ENCODE measurements at places on chromosomes 12 and 14. TPM values are rescaled to one million over a fixed set of nuclear protein-coding genes. Genes with fewer than 3 reads are reported as not detected.

Gene COQ5
- 61.7 TPM for polyA plus RNA-seq

Gene HSPB8
- polyA plus RNA-seq, result 5.8 TPM

Gene VASH1
- 41.4 TPM for polyA plus RNA-seq

Gene MMP19
- 1.2 TPM for polyA plus RNA-seq

Gene AKAP3
- 3.8 TPM for polyA plus RNA-seq

Gene ITGB7
- polyA plus RNA-seq, result 1.7 TPM

Gene ZC2HC1C
- 11.1 TPM for polyA plus RNA-seq

Gene INHBE
- 0.53 TPM for polyA plus RNA-seq

Gene OTUB2
- polyA plus RNA-seq, result 4.7 TPM

Gene STYK1
- polyA plus RNA-seq, result 0.67 TPM

DNA sequence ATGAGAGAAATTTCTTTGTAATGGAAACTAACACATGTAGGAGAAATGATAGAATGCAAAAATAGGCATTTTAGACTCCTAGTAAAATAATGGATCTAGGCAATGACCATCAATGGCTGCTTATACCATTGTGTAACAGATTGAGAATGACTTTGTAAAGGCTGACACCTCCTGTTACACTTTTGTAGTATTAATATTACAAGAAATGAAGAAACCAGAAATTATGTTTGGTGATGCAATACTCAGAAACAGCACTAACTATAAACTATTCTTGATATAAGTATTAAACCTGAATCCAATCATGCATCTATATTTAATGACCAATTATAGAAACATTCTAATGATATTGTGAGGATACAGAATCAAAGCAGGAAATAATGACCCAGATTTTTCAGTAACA lies 108.5 kb upstream of the CNTN1 start:
- no peak for DNase-seq

DNA sequence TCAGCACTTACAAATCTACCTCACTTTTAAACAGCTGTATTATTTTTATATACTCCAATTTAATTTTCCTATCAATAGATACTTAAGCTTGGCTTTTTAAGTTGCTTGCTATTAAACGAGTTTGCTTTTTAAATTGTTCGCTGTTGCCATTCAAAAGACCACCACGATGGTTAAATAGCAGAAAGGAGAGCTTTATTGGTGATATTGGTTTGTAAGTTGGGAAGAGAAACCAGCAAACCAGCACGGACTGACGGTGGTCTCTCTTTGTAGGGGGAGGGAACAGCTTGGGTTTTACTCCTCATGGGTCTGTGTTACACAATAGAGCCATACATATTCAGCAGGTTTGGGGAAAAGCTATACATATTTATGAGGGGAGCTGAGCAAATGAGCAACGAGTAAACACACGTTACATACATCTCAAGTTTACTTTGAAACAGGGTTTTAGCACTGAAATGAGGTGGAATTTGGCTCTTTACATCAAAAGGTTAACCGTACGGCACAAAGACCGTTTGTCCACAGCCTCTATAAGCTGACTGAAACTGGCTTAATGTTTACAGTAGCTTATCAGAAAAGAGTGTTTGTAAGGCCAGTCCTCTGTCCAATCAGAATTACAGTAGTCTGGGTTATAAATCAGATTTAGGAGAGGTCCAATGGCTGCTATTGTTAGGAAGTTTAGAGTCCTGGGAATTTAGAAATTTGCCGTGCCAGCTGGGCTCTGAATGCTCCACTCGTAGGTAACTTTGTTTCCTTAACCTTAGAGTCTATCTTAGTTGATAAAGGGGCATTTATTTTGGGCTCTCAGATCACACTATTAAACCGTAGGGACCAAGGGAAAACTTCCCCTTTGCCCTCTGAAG lies 69.7 kb upstream of the DHRS4 start:
- DNase-seq, result peak; percentile 40

DNA sequence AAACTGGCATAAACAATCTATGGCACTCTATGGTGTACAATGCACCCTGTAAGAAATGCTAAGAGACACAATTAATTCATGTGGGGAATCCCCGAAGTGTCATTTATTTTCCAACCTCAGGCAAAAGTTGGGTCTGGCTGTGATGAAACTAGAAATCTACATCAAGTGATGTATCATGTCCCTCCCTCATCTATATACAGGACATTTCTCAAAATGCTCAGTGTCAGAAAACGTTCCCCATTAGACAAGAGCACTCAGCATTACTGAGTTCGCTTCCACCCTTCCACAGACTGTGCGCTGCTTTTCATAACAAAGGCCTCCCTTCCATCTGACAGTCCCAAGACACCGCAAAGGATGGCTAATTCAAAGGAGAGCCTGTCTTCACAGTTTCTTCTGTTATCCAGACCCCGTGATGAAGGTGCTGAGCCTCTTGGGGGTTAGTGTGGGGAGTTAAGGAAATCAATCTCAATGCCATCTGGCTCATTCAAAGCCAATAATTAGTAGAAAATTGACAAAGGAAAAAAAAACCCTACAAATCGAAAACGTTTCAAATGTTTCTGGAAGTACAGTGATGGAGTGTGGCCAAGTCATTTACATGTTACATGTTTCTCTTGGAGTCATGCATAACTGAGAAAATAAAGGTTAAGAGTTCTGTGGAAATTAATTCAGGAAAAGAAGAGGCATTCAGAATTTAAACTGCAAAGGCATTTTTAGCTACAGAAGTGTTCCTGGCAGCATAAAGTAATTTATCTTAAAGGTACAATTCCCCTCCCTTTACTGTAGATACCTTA lies 7.5 kb downstream of the CCDC88C start:
- DNase-seq, result no peak

- DNase-seq, result no peak
These were observed 2.9 kb downstream of the RND1 start for GRCh38 chr12:48862760-48863159.

DNA sequence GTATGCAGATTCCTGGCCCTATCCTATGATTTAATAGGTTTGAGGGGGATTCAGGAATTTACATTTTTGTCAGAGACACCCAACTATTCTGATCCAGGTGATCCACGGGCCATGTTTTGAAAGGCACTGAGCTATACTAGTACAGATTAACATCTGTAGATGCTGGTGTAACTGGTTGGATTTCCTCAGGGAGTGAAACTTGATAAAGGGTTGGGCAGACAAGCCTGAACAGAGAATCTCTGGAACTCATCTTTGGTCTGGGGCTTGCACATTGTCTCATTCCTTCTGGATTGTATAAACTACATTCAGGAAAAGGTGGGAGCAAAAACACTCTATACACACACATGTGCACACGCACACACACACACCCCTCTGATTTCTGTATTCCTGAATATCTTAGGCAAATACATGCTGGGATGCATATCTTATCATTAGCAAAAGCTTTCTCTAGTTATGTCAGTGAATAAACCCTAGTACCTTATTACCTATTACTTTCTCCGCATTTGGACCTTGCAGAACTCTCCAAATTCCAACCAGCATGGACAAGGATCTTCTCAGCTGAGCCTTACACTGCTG lies 104.6 kb downstream of the SLC38A1 start:
- DNase-seq, result no peak

DNA sequence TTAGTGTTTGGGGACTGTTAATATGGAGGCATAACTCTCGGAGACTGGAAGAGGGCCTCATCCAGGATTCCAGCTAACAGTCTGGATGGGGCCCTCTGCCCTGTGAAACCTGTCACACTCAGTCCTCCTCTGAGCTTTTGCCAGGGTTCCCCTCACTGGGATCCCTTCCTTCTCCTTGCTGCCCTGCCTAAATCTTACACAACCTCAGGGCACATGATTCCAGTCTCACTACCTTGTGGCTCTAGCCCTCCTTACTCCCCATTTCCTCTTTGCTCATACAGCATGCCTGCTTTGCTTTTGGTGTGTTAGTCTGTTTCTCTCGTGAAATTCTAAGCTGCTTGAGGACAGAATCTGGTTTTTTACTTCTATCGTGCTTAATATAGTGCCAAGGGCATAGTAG lies 942 bp upstream of the GSG1 start:
- DNase-seq, result no peak

GRCh38 chr14:89952576-89952975 lies 2.0 kb downstream of the EFCAB11 start:
- no peak for DNase-seq

- DNase-seq, result no peak
These were observed 440.4 kb upstream of the PRICKLE1 start for GRCh38 chr12:43029971-43030370.

- DNase-seq, result no peak
These were observed 18.1 kb downstream of the DHX37 start for GRCh38 chr12:124970647-124971402.

GRCh38 chr14:72766296-72766695 lies 127.6 kb downstream of the DPF3 start:
- DNase-seq, result no peak

GRCh38 chr12:28517101-28517500 lies 326.8 kb downstream of the CCDC91 start:
- DNase-seq, result no peak

GRCh38 chr14:74483321-74483720 lies 9.8 kb downstream of the NPC2 start:
- no peak for DNase-seq

DNA sequence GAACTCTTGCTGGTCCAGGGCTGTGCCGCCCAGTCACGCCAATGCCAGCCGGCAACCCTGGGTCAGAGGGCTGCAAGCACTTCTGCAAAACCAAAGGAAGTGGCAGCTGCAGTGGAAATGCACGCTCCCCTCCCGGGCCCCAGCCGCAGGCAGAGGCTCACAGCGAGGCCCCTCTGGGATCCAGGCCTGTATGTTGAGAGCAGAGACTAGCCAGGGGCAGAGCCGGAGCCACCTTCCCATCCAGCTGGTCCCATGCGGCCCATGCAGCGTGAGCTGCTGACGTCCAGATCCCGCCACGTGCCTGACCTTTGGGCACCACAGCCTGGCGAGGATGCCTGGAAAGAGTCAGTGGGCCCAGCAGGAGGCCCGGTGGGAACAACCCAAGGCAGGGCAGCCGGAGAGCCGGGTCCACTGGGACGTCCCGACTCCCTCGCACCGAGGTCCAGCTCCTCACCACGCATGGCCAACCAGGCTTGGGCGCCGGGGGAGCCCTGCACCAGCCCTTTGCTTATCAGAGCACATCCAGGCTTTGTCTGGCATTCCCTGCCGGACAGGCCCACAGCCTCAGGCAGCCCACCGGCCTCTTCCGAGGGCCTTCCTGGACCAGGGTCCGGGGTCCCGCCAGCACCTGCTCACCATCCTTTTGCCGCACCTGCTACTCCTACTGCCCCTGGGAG lies 4.3 kb downstream of the GPR132 start:
- DNase-seq, result no peak

GRCh38 chr14:42299692-42300091 lies 693.0 kb downstream of the LRFN5 start:
- peak; percentile 48 for DNase-seq

DNA sequence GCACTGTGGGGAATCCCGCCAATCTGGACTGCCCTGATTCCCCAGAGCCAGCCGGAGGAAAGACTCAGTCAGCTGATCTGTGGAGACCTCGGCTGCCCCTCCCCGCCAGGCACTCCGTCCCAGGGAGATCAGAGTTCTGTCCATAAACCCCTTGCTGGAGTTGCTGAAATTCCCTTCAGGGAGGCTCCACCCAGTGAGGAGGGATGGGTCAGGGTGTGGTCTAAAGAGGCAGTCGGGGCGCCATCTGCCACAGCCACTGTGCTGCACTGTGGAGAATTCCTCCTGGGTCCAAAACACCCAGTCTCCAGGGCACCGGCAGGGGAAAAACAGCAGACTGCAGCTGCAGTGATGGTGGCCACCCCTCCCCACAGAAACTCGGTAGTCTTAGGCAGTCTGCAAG lies 1922.3 kb upstream of the FLRT2 start:
- DNase-seq, result no peak

GRCh38 chr12:105358789-105359188 lies 28.3 kb downstream of the C12orf75 start:
- no peak for DNase-seq

DNA sequence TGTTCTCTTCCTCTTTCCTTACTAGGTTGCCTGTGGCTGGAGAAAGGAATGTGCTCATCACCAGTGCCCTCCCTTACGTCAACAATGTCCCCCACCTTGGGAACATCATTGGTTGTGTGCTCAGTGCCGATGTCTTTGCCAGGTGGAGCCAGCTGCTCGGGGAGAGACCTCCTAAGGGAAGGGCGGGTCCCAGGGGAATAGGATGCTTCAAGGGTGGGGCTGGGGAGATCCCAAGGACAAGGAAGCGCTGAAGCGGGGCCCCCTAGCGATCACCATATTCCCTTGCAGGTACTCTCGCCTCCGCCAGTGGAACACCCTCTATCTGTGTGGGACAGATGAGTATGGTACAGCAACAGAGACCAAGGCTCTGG lies 10.2 kb downstream of the MARS1 start:
- DNase-seq, result no peak

GRCh38 chr12:614411-614970 lies 48.8 kb downstream of the NINJ2 start:
- no peak for DNase-seq

GRCh38 chr14:99244941-99245563 lies 26.9 kb downstream of the BCL11B start:
- no peak for DNase-seq

DNA sequence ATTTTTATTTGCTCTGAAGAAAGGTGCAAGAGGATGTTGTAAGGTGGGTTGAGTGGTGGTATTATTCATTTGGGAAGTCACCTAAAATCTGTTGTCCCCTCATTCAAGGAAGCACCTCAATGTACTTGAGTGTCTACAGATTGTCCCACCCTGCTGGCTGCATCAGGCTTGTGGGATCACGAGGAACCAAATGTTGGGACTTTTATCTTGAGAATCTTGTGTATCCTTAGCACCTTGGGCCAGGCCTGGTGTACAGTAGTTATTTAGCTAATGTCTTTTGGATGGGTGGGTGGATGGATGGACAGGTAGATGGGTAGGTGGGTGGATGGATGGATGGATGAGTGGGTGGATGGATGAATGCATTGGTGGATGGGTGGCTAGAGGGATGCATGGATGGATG lies 519.3 kb downstream of the BCL11B start:
- DNase-seq, result no peak

GRCh38 chr14:67237591-67237990 lies 3.6 kb upstream of the PALS1 start:
- no peak for DNase-seq

DNA sequence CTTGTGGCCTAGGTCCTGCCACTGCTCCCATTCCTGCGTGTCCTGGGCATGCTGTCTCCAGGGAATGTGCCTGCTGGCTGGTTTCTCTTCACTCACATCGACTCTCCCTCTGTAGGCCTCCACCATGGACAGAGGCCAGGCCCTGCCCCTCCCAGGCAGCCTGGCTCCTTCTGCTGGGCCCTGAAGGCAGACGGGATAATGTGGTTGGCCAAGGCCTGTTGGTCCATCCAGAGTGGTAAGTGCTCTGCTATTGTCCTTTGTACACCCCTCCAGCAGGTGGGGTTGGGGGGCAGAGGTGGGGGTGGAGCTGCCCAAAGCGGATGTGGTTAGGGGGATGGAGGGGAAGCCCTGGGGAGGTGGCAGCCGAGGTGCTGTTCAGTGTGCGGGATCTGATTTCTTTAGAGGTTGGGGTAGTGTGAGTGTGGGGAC lies 9.5 kb upstream of the NR4A1 start:
- no peak for DNase-seq

- DNase-seq, result no peak
These were observed 21.6 kb downstream of the PUS7L start for GRCh38 chr12:43736927-43737440.

Measured in renal pelvis (tissue), 12 donors.